ENCODE measurements at places on chromosomes 2 and 18.

- no peak for DNase-seq
Measured at GRCh38 chr2:41622301-41622700, 425.5 kb upstream of the PKDCC start.

- no peak for DNase-seq
Measured at GRCh38 chr18:46299465-46300008, 195.4 kb downstream of the HAUS1 start.

GRCh38 chr18:22455425-22456115, 37.9 kb upstream of the CTAGE1 start:
- no peak for DNase-seq

DNA sequence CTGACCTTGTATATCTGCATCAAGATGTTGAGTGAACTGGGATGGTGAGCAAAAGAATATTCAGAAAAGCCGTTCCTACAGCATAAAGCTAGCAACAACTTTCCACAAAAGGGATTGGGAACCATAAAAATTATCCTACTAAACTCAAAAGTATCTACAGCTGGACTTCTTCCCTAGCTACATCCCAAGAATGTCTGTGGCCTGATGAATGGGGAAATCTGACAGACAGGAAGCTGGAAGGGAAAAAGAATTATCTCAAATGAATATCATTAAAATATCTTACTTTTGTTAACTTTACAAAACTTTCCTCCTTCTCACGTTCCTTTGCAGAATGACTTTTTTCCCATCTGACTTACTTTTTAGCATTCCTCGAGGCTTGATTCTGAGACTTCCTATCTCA, 150.9 kb downstream of the PDE11A start:
- DNase-seq = no peak

GRCh38 chr2:1940679-1941078, 196.4 kb upstream of the PXDN start:
- DNase-seq = no peak

DNA sequence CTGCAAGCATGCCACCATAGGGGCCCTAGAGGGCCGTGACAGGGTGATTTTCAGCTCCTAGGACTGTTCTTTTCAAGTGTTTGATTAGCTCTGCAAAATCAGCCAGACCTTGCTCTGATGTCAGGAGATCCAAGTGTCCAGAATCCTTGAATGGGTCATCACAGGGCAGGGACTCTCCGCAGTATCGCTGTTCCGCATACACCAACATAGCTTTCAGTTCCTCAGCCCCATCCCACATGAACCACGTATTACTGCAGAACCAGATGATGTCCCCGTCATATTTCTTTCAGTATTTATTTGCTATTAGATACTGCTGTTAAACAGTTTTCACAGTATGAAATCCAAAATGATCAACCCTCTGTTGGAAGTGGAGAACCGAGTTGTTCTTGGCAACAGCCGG, 46.6 kb upstream of the RFX8 start:
- DNase-seq = no peak

GRCh38 chr2:116719836-116720235, 1094.7 kb upstream of the DDX18 start:
- DNase-seq = peak; percentile 41
